ENCODE measurements at places on chromosomes 4 and X.

DNA sequence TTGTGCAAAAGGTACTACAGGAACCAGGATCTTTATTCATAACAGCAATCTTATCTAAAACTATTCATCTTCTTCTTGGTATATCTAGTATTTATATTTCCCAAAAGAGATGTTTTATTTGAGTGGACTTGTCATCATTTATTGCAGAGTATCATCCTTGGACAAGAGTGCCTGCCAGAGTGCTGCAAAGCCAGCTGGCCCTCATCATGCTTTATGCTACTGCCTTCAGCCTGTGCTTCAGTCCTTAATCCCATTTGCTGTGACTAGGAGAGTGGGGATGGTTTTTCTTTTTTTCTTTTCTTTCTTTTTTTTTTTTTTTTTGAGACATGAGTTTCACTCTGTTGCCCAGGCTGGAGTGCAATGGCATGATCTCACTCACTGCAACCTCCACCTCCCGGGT is 33.5 kb upstream of the ELF2 start:
- no peak for DNase-seq

DNA sequence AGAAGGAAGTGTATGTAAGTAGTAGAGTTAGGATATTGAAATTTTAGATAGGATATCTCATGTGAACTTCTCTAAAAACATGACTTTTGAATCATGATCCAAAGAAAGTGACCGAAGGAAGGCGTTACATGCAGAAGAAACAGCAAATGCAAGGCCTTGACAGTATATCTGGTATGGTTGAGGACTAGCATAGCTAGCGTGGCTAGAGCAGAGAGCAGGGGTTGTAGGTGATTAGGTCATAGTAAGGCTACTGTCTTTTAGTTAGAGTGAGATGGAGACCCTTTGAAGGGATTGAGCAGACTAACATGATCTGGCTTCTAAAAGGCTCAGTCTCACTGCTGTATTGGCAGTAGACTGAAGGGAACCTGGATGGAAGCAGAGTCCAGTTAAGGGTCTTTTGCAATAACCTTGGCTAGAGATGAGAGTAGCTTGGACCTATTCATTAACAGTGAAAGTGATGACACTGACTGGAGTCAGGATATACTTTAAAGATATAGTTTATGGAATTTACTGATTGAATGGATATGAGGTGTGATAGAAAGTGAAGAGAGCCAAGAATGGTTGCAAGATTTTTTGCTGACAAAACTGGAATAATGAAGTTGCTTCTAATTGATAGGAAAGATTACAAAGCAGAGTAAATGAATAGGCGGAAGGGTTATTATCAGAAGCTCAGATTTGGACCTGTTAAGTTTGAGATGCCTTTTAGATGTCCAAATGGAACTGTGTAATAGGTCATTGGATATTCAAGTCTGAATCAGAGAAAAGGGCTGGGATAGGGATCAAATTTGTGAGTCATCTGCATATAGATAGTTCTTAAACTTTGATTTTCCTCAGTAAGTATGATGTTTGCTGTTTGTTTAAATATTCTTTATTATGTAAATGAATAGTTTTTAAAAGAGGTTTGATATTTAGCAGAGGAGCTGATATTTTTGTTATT is 59.8 kb downstream of the MRPL1 start:
- no peak for DNase-seq

DNA sequence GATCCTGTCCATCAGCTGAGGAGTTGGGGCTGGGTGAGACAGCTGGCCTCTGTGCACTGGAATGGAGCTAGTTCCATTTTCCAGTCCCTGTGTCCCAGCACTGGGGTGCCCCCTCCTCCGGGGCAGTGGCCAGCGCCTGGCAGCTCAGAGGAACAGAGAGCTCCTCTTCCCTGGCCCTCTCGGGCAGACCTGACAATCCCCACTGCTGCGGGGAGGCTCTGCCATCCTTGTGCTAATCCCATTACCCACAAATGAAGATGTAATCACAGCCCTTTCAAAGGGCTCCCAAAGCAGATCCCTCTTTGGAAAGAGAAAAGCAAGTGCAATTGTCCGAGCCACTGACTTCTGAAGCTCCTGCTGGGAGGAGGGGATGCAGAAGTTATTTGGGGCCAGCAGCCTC is 75.1 kb upstream of the MSX1 start:
- DNase-seq: no peak

GRCh38 chr4:153684182-153684970 is at the start of gene TLR2:
TLR2 (plus strand) TSS chr4:153684280; CDS start chr4:153702908, 18,628 bp downstream.
- peak; percentile 39 for DNase-seq

GRCh38 chr4:168960716-168961115 is 49.3 kb downstream of the CBR4 start:
- DNase-seq: no peak

GRCh38 chr4:141177171-141177570 is 43.5 kb upstream of the ZNF330 start:
- no peak for DNase-seq

DNA sequence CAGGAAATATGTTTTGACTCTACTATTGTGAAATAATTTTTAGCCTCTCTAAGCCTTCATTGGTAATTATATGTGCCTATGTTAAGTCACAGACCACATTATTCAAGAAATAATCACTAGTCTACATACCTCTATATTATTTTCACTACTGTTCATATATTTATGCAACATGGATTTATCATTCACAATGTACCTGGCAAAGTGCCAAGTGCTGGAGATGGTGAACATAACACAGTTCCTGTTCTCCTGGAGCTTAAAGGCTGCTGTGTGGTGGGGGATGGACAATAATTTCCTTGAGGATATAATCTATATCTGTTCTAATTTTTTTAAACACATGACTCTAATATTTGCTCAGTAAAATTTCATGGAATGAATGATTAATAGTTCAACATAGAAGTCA is 527.7 kb upstream of the CXorf51A start:
- no peak for DNase-seq

DNA sequence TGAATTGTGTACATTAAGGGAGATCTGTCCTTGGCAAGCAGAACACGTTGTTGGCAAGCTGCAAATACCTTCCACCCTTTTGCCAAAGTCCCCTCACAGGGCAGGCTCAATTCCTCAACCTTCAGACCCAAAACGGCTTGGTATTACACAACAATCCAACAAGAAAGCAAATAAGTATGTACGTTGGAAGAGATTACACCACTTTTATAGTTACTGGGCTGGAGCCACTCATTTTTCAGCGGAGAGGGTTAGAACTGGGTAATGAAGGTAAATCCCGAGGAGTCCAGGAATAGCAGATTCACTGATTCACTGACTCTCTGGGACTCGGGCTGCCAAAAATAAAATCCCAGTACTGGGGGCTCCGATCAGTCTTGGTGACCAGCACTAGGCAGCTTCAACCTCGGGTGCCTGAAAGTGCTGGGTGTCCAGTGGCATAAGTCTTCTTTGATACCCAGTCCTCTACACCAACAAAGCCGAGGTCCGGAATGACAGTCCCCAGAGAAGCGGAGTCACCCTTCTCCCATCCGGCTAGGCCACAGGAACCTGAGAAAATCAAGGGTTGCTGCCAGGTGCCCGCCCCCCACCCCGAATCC is 587 bp downstream of the TIMM8A start:
- DNase-seq: no peak

- DNase-seq: no peak
Observed at GRCh38 chr4:90099812-90100211, 27.4 kb upstream of the CCSER1 start.

- DNase-seq: no peak
Observed at GRCh38 chr4:18935659-18936345, 914.2 kb upstream of the LCORL start.

GRCh38 chrX:39848243-39848642 is 249.5 kb downstream of the BCOR start:
- DNase-seq: no peak

DNA sequence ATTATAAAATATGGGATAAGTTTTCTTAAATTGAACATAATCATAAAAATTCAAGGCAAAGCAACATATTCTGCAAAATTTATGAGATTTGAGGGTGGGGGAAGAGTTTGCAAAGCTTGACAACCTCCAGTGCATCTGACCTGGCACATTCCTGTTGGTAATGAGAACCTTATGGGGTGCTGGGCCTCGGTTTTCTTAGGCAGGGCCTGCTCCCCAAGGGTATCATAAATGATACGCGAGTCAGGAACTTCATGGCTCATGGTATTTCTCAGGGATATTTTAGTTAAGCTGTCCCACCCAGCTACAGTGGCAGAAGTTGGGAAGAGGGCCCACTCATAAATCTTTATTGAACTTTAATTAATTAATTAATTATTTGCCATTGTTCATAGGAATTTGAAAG is 13.2 kb downstream of the AFF2 start:
- no peak for DNase-seq

DNA sequence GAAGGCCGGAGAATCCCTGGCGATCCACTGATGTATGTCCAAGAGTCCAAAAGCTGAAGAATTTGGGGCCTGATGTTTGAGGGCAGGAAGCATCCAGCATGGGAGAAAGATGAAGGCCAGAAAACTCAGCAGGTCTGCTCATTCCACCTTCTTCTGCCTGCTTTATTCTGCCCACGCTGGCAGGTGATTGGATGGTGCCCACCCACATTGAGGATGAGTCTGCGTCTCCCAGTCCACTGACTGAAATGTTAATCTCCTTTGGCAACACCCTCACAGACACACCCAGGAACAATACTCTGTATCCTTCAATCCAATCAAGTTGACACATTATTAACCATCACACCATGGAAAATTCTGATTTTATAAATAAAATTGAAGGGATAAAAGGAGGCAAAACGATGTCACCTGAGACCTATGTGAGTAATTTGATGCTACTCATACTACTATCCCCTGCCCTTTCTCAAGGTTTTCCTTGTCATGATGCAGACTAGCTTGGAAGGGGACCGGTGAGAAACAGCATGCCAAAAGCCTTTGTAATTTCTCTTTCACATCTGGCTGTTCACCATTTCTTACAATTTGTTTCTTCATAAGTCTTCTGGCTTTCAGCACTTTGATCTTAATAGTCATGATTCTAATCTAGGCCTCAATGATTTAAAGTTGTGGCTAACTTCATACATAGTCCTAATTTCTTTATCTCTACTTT is 9.7 kb upstream of the PYURF start:
- no peak for DNase-seq

- DNase-seq: no peak
Observed at GRCh38 chr4:10183462-10183861, 66.9 kb upstream of the WDR1 start.

- DNase-seq: no peak
Observed at GRCh38 chrX:136215559-136215958, 35.6 kb downstream of the MAP7D3 start.

- DNase-seq: no peak
Observed at GRCh38 chr4:185623444-185624258, 88.3 kb upstream of the PDLIM3 start.

DNA sequence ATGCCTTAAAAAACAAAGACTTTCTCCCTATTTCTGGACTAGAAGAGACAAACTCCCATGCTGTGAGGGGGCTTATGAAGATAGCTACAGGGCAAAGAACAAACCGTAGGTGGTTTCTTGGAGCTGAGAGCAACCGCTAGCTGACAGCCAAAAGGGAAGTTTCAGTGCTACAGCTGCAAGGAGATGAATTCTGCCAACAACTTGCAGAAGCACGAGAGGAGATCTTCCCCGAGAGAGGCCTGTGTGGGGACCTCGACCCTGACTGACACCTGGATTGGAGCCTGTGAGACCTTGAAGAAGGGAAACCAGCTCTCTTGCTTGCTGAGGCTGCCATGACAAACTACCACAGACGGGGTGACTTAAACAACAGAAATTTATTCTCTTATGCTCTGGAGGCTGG is 183.8 kb upstream of the VCX3A start:
- no peak for DNase-seq

GRCh38 chr4:85024671-85025070 is 58.2 kb upstream of the WDFY3 start:
- DNase-seq: no peak

GRCh38 chrX:125291124-125291523 is 28.5 kb upstream of the TEX13C start:
- DNase-seq: no peak

GRCh38 chrX:11665168-11666111 is at the start of gene ARHGAP6:
ARHGAP6 (minus strand) TSS chrX:11665920; CDS start chrX:11664828, 1,092 bp downstream.
- no peak for DNase-seq

DNA sequence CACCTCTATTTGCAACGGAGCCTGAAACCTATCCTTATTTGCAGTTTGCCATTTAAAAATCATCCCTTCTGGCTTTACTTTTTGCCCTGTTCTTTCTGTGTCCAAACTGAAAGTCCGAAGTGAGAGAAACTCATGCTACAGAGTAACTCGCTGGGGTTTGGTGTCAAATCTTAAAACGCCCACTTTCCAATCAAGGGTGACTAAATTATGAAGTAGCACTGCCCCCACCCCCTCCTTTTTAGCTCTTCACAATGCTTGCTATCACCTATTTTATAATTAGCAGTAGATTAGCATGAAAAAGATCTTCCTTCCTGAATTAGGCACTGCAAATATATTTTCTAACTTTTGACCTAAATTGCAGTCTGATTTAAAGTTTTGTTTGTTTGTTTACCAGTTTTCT is 52.5 kb downstream of the VGLL1 start:
- DNase-seq: no peak

DNA sequence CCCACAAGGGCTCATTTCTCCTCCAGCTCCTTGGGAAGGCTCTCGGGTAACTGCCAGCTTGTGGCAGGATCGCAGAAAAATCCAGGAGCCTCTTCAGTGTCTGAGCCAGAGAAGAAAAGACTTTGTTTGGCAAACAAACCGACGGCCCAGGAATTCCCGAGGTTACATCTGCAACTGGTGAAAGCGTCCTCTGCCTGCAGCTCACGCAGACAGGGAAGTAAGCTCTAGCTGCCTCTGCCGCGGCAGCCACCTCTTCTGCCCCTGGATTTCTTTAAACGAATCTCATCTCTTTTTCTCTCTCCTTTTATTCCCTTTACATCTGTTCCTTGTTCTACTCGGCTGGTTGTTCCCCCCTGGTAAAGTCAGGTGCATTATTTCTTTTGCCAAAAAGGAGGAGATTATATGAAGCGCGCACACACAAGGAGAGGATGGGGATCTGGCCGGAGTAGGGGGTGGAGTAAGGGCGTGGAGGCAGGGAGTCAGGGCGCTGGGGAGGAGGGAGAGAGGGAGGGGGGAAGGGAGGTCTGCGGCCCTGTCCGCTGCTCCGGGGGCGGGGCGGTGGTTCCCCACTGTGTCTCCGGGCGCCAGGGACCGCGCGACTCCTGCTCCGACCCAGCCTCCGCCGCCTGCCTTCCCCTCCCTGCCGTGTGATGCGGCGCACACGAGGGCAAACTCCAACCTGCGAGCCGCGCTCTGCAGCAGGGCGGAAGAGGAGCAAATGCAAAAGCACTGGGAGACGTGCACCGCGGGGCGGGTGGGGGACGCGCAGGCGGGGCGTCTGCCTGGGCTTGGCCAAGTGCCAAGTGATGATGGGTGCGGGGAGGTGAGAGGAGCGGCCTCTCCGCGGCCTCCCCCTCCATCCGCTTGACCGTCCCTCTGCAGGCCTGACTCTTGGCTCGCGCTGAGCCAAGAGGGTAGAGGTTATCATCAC is at the start of gene DCHS2:
Gene DCHS2 (minus strand): TSS at position 459 of the 931 bp plus-strand sequence. CDS start 444 bp downstream, at position 15.
- DNase-seq: no peak

- no peak for DNase-seq
Observed at GRCh38 chr4:89823416-89823815, 13.5 kb downstream of the SNCA start.

DNA sequence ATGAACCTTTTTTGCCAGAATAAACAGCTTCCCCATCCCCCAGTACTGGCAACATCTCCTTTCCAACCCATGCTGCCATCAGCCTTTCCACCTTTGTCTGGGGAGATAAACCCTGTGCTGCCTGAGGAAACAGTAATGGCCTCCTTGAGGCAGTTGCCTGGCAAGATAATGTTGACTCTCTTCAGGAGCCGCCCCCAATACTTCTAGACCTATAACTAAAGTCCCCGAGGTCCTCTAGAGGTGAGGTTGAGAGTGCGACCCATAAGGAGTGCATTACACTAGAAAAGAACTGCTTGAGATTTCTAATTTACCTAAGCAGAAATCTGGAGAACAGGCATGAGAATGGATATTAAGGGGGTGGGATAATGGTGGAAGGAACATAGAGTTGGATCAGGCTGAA is 963.2 kb upstream of the PCDH7 start:
- DNase-seq: no peak

Data from T follicular helper cell (primary cell).